AG10803 (cell line): ENCODE measurements at places on chromosomes 4 and X.

DNA sequence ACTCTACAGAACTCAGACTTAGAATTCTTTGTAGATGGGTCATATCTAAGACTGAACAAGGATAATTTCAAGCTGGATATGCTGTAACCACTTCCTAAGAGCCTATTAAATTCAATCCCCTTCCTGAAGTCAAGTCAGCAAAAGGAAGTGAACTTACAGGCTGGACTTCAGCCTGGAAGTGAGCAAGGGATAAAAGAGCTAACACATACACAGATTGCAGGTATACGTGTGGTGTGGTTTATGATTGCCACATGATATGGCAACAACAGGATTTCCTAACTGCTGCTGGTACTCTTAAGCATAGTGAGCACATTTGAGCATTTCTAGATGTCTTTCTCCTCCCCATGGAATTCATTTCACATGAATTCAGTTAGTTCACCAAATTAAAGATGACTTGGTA is 38.2 kb upstream of the UXT start:
- peak; percentile 11 for DNase-seq

- no peak for DNase-seq
Measured at GRCh38 chrX:53065104-53065503, 16.5 kb downstream of the GPR173 start.

DNA sequence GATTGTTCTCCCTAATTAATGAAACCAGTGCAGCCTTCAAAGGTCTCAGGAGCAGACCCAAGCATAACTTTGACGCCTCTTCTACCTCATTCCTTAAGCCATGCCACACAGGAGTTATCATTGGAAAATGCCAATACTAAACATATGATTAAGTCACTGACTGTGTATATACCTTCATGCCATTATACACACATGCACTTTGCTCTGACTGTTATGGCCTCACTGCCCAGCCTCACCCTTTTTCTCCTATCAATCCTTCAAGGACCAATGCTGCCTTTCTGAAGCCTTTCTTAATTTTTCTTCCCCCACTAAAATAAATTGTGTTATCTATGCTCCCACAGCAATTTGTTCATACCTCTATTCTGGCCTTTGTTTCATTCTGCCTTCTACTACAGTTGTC is 725.6 kb downstream of the RPA4 start:
- no peak for DNase-seq

- DNase-seq = no peak
Measured at GRCh38 chr4:81605271-81605670, 133.6 kb upstream of the RASGEF1B start.

DNA sequence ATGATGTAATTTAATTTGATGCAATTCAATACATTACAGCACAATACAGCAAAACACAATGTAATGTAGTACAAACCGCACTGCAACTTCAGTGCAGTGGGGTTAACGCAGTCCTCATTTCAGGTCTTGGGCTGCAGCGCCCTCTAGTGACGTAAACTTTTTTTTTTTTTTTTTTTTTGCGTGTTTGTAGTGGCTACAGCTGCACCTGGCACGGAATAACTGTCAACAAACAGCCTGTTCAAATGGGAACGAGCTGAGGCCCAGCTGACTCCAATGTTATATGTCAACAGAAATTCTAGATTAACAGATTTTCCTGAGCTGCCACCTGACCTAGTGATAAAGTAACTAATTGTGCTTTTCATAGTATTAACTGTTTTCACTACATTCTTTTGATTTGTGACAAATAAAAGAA is 33.5 kb upstream of the RASSF6 start:
- DNase-seq = peak; percentile 54

GRCh38 chr4:95118497-95118896 is 360.7 kb downstream of the BMPR1B start:
- no peak for DNase-seq

DNA sequence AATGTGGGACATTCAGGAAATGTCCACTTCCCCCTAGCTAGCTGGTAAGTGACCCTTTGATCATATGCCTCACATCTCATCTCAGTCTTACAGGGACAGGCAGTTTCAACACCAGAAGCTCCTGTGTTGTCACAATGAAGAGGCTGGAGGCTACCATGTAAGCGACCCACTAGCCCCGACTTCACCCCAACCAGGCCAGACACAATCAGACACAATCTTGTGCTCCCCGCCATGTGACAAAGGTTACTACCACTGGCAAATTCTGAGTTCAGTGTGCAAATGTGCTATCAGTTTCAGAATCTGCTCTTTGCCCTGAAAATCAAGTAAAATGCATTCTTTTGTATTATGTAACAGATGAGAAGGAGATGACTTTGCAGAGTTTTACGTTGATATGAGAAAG is 56.9 kb upstream of the STS start:
- DNase-seq = no peak

GRCh38 chrX:94662689-94663088 is 988.7 kb downstream of the FAM133A start:
- no peak for DNase-seq

DNA sequence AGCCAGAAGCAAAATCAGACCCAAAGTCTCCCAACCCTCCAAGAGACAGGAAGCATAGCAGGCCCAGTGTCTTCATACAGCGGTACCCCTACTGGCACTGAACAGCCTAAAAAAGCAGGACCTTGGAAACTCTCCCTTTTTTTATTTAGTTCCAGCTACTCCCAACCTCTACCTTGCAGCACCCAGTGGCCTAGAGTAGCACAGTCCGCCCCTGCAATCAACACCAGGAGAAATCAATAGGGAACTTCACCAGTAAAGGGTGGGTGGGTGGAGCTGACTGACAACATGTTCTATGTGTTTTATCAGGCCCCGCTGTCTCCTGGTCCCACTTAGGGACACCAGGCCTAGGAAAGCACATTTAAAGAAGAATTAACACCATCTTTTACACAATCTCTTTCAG is 378.5 kb upstream of the CT83 start:
- no peak for DNase-seq

GRCh38 chrX:100319716-100320115 is 90.4 kb downstream of the PCDH19 start:
- no peak for DNase-seq

- DNase-seq = peak; percentile 86
Measured at GRCh38 chr4:186807808-186808629, 84.4 kb upstream of the FAT1 start.

DNA sequence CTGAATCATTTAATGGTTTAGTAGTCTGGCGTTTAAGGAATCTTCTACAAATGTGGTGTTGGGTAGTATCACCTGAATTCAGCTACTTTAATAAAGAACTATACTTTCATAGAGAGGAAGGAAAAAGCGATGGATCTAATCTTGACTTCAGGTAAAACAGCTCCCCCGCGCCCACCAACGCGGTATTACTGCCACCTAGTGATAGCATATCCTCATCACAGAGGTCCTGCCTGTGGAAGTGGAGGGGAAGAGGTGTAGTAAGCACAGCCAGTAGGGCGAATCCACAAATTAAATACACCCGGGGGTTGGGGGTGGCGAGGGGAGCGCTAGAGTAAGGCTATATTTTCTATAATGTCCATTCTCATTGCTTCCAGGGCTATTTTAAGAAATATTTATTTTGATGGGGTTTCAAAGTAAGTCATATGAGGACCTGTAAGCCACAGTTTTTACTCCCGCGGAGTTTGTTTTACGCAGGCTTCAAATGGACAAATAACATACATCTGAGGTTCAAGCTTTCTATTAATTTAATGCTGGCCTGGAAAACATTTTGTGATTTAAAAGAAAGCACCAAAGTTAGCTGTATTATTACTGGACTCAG is 8.3 kb upstream of the DAPP1 start:
- DNase-seq = peak; percentile 6

DNA sequence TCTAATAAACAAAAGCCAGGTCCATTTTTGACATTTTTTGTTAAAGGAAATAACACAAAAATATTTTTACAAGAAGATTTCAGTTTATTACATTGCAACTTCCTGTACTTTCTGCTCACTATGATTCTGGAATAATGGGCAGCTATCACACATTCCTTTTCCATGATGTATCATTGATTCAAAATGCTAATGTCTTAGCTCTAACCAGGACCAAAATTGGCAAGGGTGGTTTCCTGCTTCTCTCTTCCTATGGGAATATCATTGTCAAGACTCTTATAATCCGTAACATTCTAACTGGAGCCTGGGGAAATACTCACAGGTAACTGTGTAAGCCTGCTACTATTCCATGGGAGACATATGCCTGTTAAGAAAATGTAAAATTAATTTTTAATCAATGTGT is 218.6 kb downstream of the DCAF12L2 start:
- no peak for DNase-seq

DNA sequence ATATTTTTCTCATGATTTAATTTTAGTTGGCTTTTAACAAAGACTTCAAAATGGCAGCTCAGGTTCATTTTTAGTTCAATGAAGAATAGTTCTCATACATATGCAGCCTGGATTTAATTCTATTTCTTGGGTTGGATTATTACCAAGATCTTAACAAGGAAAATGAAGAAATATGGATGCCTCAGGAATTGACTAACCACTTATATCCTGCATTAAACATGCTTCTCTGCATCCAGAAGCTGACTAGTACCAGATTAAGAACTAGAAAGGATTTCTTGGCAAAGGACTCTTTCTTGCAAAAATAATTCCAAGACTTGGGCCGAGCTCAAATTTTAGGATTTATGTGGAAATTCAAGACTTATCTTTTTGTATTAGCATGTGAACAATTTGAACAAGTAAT is 5.6 kb upstream of the KLHL2 start:
- peak; percentile 88 for DNase-seq

DNA sequence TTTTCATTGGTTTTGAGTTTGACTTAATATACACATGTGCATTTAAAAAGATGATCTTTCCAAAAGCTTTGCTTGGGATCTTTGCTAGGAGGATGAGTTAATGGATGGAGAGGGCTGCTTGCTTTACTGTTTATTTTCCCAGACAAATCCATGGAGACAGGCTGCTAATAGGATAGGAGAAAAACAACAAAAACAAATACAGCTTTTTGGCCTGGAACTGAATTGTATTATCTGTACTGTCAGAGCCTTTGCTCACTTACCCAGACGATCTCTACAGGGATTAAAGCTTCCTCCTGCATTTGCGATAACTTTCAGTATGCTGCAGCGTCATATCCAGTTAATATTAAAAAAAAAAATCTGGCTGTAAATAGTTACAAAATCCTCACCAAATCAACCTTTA is 190.8 kb upstream of the NUDT6 start:
- no peak for DNase-seq

GRCh38 chrX:11579636-11580600 is 85.8 kb downstream of the ARHGAP6 start:
- no peak for DNase-seq

GRCh38 chr4:182062458-182062857 is 180.7 kb upstream of the TENM3 start:
- no peak for DNase-seq

DNA sequence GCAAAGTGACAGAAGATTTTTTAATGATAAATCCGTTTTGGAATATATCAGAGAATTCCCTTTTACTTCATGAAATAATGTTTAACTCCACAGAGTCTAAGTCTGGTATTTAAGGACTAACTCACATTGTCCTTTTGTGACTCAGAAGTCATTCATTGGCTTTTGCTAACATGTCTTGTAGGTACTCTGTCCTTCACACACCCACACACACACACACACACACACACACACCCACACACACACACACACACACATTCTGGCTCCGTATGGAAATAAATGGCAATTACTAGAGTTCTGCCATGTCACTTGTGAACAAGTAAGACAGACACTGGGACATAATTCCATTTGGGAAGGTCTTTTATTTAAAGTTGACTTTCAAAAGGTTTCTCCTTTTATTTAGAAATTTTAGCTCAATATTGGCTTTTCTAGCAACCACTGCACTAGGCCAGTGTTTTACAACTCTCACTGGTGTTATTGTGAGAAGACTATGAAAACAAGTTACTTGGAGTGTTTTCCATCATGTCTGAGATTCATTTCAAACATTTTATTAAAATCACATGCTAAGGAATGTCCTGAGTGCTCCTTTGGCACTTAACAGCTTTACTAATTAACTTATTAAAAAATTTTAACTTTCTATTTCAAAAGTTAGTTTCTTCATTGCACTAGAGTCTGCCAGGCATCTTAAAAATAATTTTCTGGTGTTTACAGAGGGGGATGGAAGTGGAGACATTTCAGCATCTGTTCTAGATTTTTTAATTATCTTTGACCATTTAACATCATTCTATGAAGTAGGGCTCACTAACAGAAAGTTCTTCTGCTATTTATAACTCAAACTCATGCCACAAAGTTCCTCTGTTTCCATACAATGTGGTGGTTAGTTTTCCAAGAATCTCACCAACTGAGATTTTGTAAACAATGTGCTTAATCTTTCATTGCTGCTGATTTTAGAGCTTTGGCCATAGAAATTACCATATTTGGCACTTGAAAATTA is 240.3 kb upstream of the GPC4 start:
- DNase-seq = peak; percentile 48

- DNase-seq = peak; percentile 58
Measured at GRCh38 chr4:26058537-26058936, 144.5 kb downstream of the SMIM20 start.

GRCh38 chr4:166991006-166991561 is 243.2 kb downstream of the SPOCK3 start:
- no peak for DNase-seq

GRCh38 chr4:79827283-79827682 is 245.7 kb downstream of the ANTXR2 start:
- DNase-seq = no peak

DNA sequence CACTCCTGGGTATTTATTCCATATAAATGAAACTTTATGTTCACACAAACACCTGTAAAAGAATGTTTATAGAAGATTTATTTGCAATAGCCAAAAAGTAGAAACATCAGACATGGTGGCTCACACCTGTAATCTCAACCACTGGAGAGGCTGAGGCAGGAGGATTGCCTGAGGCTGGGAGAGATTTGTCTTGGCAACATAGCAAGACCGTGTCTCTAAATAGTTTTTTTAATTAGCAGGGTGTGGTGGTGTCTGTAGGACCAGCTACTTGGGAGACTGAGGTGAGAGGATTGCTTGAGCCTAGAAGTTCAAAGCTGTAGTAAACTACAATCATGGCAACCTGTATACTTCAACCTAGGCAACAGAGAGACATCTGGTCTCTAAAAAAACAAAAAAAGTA is 27.7 kb upstream of the NFKB1 start:
- DNase-seq = no peak
